GM12891 (cell line): ENCODE measurements at places on chromosomes 16 and 17.
A peak's percentile ranks its signal among the peaks of the same experiment; 100 is the strongest.

DNA sequence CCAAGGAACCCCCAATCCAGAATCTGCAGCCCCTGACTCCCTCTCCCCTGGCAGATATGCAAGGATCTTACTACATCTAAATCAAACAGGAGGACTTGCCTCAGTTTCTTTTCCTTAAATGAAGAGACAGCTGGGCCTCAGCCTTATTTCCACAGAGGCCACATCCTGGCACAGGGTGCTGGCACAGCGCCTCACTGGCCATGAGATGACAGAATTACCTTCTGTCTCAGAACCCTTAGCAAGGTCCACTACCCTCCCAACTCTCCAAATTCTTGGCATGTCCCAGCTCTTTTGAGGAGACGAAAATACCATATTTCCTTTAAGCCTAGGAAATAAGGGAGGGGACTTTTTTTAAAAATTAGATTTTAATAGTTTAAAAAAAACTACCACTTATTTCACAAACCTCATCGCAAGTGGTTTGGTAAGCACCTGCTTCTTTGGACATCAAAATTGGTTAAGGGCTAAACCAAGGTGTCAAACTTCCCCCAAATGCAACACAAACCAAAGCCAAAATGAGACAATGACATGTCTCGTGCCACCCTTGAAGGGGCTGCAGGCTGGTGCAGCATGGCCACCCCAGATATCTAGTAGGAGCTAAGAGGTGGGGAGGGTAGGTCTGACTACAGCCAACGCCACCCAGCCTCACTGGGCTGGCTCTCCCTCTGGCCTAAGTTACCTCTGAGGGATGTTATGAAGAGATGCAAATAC, 25.3 kb downstream of the FAM117A start:
- DNase-seq, result no peak

DNA sequence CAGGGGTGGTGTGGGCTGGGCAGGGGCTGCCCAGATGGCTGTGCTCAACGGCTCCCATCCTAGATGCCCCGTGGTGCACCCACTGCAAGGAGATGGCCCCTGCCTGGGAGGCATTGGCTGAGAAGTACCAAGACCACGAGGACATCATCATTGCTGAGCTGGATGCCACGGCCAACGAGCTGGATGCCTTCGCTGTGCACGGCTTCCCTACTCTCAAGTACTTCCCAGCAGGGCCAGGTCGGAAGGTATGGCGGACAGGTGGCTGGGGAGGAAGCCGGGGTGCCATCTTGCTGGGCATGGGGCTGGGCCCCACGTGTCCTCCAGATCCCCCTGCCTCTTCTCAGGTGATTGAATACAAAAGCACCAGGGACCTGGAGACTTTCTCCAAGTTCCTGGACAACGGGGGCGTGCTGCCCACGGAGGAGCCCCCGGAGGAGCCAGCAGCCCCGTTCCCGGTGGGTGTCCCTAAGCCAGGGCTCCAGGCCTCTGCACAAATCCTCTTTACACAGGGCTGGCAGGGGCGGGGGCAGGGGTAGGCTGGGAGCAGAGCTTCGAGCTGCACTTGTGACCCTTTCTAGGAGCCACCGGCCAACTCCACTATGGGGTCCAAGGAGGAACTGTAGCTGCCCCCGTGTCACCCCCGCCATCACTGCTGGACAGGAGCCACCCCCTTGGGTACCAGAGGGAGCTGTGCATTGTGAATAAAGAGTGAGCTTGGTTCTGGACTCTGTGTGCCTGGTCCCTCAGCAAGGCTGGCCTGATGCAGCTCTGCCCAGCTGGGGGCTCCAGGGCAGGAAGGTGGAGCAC, 3.7 kb downstream of the PDIA2 start:
- DNase-seq, result no peak

GRCh38 chr17:58531661-58532554, 17.5 kb upstream of the MTMR4 start:
- peak; percentile 79 for DNase-seq

DNA sequence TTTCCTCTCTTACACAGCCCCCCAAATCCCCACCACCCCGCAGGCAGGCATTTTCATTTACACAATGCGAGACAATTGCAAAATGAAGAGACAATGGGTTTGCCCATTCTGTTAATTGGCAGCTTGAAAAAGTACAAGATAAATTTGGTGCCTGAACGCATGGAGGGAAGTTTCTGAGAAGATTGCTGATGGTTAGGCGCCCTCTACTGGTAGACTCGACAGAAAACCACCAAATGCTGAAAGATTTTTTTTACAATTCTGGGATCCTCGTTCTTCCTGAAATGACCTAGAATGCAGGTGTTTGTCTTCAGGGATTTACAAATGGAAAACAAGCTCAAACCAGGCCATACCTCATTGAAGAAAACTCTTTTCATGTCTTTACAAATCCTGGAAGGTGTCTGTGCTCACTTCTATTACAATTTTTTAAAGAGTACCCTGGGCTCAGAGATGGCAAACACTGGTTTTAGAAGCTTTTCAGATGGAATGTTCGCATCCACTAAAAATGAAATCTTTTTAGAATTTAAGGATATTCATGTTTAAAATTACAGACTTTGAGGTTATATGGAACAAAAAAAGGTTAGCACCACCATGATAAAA, 338.5 kb downstream of the PMP22 start:
- peak; percentile 19 for DNase-seq

GRCh38 chr16:87186446-87186845, 130.7 kb downstream of the C16orf95 start:
- no peak for DNase-seq

DNA sequence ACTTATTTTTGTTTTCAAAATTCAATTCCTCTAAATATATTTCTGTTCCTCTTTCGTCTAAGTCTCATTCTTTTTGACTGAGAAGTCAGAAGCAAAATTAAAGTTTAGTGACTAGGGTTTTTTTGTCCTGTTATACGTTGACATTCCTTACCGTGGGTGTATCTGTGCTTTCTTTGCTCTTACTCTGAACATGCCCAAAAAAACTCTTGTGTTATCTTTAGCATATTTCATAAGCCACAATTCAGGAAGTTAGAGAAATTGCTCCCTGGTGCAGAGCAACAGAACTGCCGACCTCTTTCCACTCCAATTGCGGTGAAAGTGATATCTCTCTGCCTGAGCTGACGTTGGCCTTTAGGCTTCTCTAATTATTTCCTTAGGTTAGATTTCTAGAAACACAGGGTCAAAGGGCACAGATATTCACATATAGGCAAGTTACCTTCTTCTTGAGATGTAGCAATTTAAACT, 65.7 kb downstream of the CENPV start:
- DNase-seq, result no peak

- DNase-seq, result no peak
These were observed 14.3 kb downstream of the GDPD1 start for GRCh38 chr17:59234631-59235030.
